ENCODE measurements at places on chromosomes 1 and 21. TPM values are rescaled to one million over a fixed set of nuclear protein-coding genes. Genes with fewer than 3 reads are reported as not detected.

SH2D2A gene
- total RNA-seq: not detected

LEMD1 gene
- total RNA-seq: 0.26 TPM

DNA sequence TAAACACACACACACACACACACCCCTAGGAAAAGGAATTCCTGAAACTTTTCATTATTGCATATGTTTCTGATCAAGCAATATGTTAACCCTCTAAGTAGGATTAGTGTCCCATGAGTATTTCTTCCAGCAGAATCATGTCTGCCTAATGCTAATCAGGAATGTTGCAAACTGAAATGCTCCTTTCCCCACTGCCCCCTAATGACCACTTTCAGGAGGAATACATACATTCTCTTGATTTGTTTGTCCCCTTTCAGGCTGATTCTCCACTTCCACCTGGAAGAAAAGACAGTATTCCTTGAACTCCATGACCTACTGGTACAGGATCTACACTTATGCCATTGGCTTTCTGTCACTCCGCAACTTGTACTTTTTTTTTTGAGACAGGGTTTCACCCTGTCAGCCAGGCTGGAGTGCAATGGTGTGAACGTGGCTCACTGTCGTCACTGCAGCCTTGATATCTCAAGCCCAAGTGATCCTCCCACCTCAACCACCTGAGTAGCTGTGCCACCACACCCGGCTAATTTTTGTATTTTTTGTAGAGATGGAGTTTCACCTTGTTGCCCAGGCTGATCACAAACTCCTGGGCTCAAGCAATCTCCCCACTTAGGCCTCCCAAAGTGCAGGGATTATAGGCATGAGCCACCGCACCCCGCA is 56.7 kb downstream of the LRIG2 start:
- DNase-seq: no peak

GRCh38 chr21:42779431-42779861 is 99.9 kb downstream of the WDR4 start:
- no peak for DNase-seq

FAM20B gene
- 23.5 TPM for total RNA-seq

Data from dermis microvascular lymphatic vessel endothelial cell (primary cell).